Activated gamma-delta T cell treated with anti-CD3 and anti-CD28 coated beads, Interleukin-2, amount 50 U/mL, for 16 hours (primary cell): ENCODE measurements at places on chromosomes 6 and 20.

- DNase-seq = no peak
These were observed 26.5 kb downstream of the NKAIN2 start for GRCh38 chr6:123830120-123830519.

GRCh38 chr20:43761386-43762340 is 34.9 kb upstream of the GTSF1L start:
- DNase-seq = no peak

DNA sequence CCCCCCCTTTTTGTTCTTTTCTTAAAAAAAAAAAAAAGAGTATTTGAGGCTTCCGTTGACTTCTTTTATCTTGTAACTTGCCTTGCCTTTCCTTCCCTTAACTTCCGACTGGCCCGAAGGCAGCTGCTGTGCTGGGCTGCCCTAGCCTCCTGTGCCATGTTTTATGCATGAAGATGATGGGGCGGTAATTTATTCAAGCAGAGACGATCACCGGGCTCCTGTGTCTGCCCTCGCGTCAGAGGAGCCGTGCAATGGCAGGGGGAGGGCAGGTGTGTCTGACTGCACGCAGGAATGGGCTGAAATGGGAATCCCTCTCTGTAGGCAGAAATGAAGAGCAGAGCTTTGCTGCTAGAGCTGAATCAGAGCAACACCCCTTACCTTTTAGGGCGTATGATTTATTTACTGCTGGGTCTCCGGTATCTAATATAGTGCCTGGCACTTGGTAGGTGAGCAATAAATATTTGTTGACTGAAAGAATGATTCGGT is 106.3 kb upstream of the RIPOR2 start:
- no peak for DNase-seq

- DNase-seq = no peak
These were observed 1.3 kb downstream of the CGA start for GRCh38 chr6:87093651-87094050.

DNA sequence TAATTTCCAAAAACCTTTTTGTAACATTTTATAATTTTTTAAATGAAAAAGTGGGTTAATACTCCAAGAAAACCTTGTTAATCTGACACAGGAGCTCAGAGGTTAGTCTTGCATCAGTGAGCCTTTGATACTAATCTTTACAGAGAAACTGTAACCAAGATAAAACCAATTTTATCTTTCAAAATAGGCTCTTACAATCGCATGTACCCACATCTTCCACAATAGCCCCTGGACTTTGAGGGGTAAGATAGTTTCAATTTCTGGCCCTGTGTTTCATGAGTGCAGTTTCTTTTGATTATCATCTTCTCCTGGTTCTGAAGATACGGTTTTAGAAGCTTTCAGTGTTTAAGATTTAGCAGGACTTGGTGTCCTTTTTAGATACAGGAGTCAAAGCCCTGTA is 34.5 kb upstream of the MAS1L start:
- DNase-seq = no peak

- no peak for DNase-seq
These were observed 52.2 kb downstream of the MYH7B start for GRCh38 chr20:35007891-35008290.

DNA sequence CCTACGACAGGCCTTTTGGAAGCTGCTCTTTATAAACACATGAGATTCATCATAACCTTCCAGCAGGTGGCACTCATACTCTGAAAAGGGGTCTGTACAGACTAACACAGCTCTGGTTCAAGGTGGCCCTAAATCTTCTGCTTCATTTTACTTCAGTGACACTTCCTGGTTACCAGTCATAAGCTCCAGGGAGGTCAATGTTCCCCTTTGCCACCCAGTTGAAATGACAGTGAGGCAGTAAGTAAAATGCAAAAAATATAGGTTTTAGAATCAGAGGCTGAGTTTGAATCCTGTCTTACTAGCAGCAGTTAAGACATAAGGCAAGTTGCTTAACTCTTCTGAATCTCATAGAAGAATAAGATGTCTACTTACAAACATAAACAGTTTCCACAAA is 132.8 kb downstream of the CDK19 start:
- DNase-seq = peak; percentile 54

DNA sequence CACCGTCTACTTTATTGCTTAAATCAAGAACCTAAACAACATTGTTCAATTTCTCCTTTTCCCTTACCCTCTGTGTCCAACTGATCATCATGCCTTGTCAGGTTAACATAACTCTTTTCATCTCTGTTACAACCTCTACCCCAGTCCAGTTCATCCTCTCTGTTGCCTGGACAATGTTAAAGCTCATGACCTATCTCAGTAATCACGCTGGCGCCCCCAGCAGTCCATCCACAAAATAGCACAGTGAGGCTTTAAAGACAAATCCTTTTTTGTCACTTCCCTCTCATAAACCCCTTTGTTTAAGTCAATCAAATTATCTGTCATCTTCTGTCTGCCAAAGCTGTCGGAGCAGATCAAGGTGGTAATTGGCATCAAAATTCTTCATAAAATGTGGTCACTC is 140.1 kb downstream of the QKI start:
- DNase-seq = peak; percentile 7

DNA sequence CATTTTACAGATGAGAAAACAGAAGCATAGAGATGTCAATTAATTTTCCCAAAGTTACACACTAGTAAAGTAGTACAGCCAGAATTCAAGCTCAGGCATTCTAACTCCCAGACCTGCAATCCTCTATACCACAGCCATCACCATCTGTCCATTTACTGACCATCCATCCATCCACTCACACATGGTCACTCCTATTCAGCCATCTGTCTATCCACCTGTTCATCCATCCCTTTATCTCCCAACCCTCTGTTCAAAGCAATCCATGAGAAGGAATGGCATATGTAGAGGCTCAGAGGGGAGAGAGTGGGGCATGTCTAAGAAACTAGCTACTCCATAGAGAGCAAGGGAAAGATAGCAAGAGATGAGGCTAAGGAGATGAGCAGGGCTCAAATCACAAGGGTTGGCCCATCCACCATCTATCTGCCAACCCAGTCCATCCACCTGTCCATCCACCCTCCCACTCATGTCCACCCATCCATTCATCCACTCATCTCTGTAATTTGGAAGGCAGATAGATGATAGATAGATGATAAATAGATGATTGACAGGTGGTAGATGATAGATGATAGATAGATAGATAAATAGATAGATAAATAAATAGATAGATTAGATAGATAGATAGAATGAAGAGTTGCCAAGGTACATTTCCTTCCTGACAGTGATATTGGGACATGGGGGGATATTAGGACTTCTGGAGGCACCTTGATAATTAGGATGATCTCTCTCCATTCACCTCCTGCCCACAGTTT is 12.2 kb upstream of the C6orf132 start:
- no peak for DNase-seq

DNA sequence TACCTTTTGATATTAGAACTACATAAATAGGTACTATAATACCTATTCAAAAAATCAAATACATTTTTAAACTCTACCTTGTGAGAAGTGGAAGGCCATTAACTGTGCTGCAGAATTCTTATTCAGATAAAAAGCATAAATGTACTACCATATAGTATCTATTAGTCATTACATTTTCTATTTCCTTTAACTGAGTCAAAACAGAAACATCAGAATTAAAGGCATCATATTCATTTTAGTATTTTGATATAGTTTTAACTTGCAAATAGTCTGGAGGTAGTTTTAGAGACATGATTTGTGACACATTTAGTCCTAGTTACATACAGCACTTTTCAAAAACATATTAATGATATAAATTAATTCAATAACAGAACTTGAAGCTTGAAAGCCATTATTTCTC is 39.9 kb upstream of the TAB2 start:
- DNase-seq = no peak

DNA sequence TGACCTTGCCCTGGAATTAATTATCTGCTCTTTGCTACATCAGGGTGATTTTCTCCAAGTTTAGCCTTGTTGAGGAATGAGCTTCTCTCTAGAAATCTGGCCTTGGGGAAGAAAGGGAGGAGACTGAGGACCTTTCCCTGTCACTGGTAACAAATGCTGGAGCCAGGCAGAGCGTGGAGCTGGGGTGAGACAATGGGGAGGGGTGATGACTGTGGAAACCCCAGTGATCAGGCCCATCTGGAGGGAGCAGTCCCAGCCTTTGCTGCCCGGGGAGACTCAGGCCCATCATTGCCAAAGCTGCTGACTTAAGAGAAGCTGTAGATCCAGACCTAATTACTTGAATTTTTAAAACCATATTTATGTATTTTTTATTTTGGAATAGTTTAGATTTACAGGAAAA is 31.3 kb downstream of the BCAS4 start:
- DNase-seq = no peak

DNA sequence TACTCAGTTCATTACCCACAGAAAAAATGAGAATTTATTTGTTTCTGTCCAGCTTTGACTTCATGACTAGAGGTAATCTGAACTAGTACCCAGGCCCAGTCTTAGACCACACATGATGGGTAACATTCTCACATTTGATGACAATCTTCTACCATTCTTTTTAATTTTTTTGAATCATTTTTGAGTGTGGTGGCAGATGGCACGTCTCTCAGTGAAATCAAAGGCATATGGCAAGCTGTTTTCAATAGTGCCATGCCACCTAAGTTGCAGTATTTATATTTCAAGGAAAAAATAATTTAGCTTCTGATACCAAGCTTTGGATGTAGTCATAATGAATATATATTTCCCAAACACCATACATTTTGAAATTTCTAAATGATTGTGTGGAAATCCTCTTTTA is 88.8 kb upstream of the HS3ST5 start:
- no peak for DNase-seq

DNA sequence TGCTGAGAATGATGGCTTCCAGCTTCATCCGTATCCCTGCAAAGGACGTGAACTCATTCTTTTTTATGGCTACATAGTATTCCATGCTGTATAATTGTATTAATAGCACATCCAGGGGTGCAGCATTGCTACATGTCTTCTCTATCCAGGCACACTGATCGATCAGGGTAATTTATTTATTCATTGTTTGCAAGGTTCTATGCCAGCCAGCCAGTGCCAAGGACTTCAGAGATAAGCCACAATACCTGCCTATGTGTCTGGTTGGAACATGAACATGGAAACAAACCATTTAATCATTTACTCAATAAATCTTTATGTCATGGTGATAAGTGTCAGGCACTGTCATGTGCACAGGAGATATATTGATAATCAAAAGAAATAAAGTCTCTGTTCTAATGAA is 5.8 kb upstream of the OR2B3 start:
- no peak for DNase-seq

DNA sequence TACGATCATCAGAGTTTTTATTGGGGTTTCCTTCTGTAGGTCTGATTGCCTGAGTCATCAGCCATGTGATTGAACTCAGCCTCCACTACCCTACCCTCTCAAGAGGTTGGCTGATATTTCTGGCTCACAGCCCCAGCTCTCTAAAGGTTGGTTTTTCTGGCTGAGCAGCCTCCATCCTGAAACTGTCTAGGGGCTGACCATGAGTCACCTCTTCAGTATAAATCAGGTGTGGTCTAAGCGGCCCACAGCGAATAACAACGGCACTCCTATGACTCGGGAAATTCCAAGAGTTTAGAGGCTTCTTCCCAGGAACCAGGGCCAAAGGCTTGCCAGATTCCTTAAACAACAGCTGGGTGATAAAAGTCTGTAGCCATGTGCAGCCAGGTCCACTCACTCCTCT is 115.5 kb downstream of the SOD2 start:
- DNase-seq = no peak

DNA sequence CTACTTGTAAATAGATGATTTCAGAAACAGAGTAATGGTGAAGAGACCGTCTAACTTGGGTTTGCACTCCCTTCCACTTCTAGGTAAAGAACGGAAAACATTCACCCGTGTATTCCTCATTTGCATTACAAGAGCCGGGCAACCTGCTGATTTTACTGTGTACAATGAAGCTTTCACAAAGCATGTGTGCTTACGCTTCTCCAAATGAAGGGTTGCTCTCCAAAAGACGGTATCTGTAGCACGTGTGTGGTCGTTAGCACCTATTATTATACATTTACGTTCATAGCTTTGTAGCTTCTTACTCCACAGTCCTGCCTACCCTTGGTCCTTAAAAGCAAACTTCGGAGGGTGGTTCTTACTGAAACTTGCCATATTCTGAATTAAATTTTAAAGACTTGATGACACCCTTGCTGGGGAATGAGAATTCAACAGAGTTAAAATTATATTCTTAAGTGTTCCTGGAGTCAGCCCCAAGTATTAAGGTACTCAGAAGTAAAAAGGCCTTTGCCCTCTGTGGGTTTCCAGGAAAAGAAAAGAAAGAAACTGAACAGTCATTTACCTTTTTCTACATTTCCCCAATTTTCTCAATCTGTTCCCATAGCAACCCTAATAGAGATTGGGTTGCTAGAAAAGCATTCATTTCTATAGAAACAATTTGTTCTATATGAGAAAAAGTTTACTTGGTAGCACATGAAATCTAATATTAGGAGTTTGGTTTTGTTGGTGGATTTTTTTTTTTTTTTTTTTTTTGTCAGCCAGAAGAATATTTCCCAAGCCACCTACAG is 61.9 kb upstream of the KCNG1 start:
- no peak for DNase-seq
